ENCODE measurements at places on chromosomes 2 and 18. TPM values are rescaled to one million over a fixed set of nuclear protein-coding genes. Genes with fewer than 3 reads are reported as not detected.

Gene FBXO48
- 0.23 TPM for total RNA-seq

Gene ZNF142
- 5.7 TPM for total RNA-seq

Gene NEU4
- total RNA-seq, result not detected

Gene PRSS56
- not detected for total RNA-seq

Gene RNU2-63P
- not detected for total RNA-seq

Gene SETBP1
- 3.3 TPM for total RNA-seq

Gene OTOF
- under 0.01 TPM for total RNA-seq

Gene APLF
- 9.0 TPM for total RNA-seq

Gene ITGA4
- total RNA-seq, result 63.1 TPM

Gene CRYGD
- not detected for total RNA-seq

Gene EPHA4
- total RNA-seq, result 7.1 TPM

Gene DTNA
- total RNA-seq, result 39.8 TPM

Gene DLX1
- 0.38 TPM for total RNA-seq

Gene MAP3K19
- total RNA-seq, result not detected

Gene UGT1A5
- total RNA-seq, result not detected

Gene TFPI
- total RNA-seq, result 80.2 TPM

Gene SERPINB13
- total RNA-seq, result not detected

Gene CD8A
- not detected for total RNA-seq

Gene PSD4
- total RNA-seq, result 0.08 TPM

Gene ZC3H8
- total RNA-seq, result 6.4 TPM

Gene DYTN
- total RNA-seq, result not detected

Gene RAPGEF4
- 0.90 TPM for total RNA-seq

Gene SERPINB2
- total RNA-seq, result not detected

Measured in smooth muscle cell of the coronary artery (primary cell).